ENCODE measurements at places on chromosomes 7 and 10.

DNA sequence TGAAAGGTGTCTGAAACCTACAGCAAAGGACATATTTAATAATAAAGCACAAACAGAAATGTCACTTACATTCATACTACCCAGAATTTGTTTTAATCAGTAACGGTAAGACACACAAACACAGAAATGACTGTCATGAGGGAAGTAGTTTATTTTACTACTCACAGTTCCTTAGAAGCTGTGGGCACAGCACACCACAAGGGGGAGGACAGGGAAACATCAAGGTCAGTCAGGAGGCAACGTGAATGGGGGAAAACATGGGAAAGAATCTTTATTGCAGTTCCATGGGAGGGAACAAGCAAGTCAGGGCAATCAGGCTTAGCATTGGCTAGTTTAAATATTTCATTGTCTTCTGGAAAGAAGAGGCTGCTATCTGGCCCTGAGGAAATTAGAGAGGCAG, 123.8 kb upstream of the PDSS1 start:
- DNase-seq = no peak

- DNase-seq = no peak
Measured at GRCh38 chr10:79947083-79947415, 1.9 kb downstream of the SFTPD start.

DNA sequence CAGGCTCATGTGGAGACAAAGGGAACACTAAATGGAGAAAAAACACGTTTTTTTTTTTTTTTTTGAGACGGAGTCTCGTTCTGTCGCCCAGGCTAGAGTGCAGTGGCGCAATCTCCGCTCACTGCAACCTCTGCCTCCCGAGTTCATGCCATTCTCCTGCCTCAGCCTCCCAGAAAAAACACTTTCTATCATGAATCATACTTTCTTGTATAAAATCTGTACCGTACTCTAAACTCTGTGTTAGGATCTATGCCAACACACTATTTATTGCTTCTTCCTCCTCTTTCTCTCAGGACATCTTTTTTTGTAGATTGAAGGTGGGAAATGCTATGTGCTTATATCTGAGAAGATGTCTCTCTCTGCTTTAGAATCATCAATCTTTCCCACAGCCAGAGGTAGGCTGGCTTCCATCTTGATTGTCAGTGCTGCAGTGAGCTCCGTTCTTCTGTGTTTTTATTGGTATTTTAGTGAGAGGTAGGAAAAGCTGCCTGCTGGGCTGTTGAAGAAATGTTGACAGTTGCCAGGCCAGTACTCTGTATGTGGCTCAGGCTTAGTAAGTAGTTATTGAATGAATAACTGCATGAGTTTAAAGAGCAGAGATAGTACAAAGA, 101.1 kb downstream of the GPR85 start:
- no peak for DNase-seq

DNA sequence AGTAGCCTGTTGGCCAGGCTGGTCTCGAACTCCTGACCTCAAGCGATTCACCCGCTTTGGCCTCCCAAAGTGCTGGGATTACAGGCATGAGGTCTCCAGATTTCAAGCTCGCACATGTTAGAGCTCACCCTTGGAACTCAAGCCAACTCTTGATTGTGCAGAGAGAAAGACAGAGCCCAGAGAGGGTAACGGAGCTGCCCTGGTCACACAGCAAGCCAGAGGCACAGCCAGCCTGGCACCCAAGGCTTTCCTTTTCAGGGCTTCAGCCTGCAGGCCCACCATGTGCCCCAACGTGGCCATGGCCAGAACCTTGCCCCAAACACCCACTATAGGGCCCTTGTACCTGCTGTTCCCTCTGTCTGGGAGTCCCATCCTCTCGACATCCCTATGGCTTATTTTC, 49.1 kb upstream of the CUX1 start:
- DNase-seq = no peak

- DNase-seq = no peak
Measured at GRCh38 chr7:67423065-67423464, 426.4 kb downstream of the TYW1 start.

DNA sequence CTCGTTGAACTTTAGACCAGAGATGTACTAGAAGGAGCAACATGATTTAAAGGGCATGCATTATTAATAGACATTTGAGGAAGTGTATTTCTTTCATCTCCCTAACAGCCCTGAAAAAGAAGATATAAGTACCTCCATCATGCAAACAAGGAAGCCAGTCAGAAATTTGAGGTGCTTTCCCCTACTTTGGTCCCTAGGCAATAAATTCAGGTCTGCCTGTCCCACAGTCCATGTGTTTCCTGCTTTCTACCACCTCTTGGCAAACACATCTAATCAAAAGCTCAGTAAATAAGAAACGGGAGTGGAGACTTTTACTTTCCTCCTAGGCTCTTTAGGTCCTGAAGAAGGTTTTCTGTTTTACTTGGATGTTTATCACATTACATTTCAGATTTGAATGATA, 5.2 kb upstream of the SEMA3C start:
- no peak for DNase-seq

DNA sequence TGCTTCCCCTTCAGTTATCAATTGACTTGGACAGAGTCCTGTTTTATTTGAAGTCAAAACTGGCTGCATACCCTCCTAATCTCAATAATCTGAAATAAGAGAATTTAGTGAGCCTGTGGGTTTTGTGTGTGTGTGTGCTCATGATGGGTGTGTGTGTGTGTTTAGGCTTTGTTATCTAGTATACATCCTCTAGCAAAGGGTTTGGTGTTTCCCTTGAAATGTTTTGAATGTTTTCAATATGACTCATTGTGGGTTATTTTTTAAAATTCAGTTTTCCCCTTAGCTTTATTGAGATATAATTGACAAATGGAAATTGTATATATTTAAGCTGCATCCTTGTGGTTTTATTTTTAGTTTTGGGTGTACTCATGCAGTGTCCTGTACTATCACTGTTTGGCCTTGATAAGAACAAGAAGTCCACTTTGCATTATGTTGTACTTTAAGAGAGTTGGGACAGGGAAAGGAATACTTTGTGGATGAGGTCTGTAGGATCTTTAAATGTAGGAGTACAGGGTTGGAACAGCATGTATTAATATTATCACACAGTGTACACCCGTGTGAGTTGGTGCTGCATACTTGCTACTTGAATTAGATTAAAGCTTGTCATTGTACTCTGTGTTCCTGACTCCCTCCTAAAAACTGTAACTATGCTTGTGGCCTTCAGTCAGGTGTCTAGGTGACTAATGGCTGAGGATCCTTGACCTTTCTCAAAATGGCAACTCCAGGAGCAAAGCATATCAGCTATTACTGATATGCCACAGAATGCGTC, 58.3 kb downstream of the VCL start:
- no peak for DNase-seq

DNA sequence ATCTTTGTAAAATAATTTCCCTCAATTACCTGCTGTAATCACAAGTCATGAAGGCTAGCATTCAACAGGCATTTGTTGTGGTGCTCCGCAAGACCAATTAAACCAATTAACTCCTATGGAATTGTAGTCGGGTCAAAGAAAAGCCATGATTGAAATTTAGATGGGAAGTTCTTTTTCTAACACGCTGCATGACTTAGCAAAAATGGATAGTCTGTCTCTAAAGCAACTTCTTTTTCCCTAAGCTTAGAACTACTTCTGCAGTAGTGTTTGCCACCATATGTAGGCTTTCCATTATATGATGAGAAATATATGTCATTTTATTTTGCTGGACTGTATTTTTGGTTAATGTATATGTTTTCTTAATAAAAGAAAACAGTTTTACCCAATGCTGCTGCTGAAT, 119.1 kb downstream of the TSPAN12 start:
- no peak for DNase-seq

GRCh38 chr10:75209086-75209920, 1.3 kb upstream of the VDAC2 start:
- DNase-seq = no peak

DNA sequence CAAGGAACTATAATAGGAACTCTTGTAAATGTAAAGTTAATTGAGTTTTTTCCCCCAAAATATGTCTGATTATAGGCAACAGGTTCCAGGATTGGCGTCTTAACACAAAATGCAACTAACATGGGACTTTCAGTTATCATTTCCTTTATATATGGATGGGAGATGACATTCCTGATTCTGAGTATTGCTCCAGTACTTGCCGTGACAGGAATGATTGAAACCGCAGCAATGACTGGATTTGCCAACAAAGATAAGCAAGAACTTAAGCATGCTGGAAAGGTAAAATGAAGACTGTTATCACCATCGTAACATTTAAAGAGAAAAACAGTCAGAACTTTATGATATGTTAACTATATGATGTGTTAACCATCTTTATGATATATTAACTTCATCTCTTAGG, 63.7 kb downstream of the SP8 start:
- no peak for DNase-seq

DNA sequence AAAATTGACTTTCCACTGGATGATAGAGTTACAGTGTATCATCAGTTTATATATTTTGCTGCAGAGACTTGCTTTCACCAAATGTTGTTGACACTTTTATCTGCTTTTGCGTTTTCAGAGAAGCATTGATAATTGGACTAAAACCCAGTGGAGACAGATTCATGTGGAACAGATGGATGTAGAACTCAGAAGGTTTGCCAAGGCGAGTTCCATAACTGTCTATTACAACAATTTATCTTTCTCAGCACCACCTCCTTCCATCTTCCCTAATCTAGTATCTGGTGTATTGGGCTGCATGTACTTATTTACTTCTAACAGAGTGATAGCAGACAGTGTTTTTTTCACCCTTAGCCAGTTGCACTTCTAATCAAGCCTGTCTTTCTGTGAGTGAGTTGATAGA, 73.3 kb downstream of the DNAH11 start:
- no peak for DNase-seq

GRCh38 chr7:124351950-124352349, 319.1 kb upstream of the TMEM229A start:
- no peak for DNase-seq

GRCh38 chr10:80141696-80142460, 9.3 kb downstream of the PLAC9 start:
- no peak for DNase-seq

Measured in stimulated activated CD8-positive, alpha-beta memory T cell treated with anti-CD3 and anti-CD28 coated beads, Interleukin-2, amount 100 ng/mL, for 1 hour (primary cell).